ENCODE measurements at places on chromosomes 1 and 21. TPM values are rescaled to one million over a fixed set of nuclear protein-coding genes. Genes with fewer than 3 reads are reported as not detected.

The RAP1GAP gene
- total RNA-seq = 26.6 TPM

The C1orf116 gene
- 30.6 TPM for total RNA-seq

The OR2L13 gene
- not detected for total RNA-seq

DNA sequence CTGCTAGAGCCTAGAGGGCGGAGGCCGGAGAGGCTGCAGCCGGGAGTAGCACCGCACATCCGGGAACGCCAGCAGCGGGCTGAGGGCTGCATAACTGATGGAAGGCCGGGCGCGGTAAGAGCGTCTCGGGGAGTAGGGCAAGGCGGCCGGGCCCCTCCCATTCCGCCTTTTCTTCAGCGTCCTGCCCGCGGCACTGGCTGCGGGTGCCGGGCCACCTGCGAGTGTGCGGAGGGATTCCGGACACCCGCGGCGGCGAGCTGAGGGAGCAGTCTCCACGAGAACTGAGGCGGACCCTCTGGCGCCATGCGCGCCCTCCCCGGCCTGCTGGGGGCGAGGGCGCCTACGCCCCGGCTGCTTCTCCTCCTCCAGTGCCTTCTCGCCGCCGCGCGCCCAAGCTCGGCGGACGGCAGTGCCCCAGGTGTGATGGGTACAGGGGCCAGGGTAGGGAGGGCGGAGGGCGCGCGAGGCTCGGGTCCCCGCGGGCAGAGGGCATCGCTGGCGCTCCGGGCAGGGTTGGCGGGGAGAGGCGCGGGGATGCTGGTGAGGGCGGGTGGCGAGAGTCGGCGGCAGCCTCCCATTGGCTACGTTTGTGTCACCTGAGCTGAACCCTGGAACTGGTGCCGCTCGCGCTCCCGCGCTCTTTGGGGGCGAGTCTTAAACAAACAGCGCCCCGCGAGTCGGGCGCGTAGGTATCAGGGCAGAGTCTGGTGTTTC is 334.4 kb downstream of the SRGAP2C start:
- peak; percentile 58 for DNase-seq

DNA sequence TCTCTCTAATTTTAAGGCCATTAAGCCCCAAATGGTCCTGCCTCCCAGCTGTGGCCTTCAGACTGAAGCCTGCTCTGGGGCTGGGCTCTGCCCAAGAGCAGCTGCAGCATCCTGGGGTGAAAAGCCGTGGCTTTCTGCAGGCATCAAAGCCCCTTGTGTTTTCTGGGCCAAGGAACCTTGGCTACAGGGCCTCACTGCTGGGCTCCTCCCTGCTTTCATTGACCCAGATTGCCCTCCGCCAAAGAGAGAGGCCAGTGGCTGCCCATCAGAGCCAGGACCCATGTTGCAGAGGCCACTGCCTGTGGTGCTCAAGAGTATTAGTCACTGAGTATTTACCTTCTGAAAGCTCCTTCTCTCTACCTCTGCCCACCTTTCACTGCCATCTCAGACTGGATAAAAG is 1.6 kb downstream of the ZNF648 start:
- no peak for DNase-seq

GRCh38 chr21:15379776-15380175 is 315.0 kb upstream of the NRIP1 start:
- no peak for DNase-seq
